ENCODE measurements at places on chromosomes 3 and 15.
A peak's percentile ranks its signal among the peaks of the same experiment; 100 is the strongest.

DNA sequence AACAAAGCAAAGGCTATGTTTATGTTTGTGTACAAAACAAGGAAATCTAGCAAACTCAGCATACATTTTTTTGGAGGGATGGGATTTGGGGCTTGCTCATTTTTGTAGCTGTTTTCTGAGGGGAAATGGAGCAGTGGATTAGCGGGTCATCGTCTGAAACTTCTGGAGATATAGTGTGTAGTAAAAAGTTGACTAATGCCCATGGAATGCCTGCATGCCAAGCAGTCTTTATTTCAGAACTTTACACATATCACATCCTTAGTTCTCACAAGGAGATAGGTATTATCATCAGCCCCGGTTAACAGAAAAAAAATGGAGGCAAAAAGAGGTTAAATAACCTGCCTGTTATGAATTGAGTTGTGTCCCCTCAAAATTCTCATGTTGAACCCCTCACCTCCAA is 47.1 kb downstream of the ATP13A4 start:
- DNase-seq = no peak

DNA sequence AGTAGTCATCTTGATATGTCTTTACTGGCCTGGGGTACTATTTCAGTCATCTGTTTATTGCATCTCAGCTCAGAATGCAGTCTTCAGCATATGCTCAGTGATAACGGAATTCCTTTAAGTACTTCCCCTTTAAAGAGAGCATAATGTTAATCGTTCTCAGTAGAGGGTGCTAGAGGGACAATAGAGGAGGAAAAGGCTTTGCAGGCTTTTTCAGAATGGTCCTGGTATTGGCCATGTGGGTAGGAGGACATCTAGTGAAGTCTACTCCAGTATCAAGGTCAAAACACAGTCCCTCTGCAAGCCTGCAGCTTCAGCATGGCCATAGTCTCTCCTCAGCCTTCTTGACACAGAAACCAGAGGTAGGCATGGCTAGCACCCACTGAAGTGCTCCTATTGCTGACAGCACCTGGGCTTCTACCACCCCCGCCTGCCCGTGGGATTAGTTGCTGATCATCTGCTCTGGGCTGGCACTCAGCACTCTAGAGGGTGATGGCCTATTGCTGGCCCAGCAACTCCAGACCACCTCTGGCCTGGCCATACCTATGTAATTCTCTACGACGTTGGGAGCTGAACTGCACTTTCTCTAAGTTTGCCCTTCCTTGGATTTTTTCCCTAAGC is 65.4 kb downstream of the KCNH8 start:
- no peak for DNase-seq

DNA sequence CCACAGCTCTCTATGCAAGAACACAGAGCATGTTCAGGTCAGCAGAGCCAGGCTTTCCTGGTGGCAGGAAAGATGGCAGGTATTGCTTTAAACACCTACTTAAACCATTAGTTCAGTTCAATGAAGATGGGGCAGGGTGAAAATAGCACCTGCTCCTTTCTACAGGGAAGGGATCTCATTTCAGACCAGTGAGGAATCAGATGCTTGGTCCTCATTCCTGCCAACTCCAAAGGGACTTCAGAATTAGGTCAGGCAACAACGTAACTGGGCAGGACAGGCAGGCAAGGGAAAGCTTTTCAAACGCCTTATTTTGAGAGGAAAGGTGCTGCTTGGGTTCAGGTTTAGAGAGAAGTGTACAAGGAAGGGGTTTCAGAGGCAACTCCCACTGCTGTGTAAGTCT is 12.6 kb upstream of the RPS17 start:
- DNase-seq = peak; percentile 40

DNA sequence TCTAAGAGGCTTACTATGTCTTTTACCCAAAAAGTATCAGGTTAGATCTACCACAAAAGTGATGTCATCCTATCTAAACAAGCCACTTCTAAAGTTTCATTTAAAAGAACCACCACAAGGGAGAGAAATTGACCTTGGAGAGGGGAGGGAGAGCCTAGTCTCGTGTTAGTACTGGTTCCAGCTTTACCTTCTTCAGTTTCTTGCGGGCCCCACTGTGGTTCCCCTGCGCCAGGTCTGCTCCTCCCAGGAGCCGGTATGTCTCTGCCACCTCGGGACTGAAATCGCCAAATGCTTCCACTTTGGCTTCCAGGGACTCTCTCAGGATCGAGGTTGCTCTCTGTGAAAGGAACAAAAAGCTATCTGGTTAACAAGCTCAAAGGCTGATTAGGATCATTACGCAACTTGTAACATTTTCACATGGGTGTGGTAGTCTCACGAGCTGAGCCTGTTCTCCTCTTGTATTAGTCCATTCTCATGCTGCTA is 51.1 kb downstream of the SYNM start:
- no peak for DNase-seq

GRCh38 chr3:73110530-73110929 is 49.1 kb downstream of the EBLN2 start:
- DNase-seq = no peak

GRCh38 chr15:68278595-68279405 is 1.3 kb downstream of the FEM1B start:
- peak; percentile 64 for DNase-seq

- no peak for DNase-seq
Measured at GRCh38 chr3:126364130-126364695, 7.0 kb upstream of the KLF15 start.

- DNase-seq = peak; percentile 24
Measured at GRCh38 chr3:101036213-101036618, 43.0 kb upstream of the ABI3BP start.

DNA sequence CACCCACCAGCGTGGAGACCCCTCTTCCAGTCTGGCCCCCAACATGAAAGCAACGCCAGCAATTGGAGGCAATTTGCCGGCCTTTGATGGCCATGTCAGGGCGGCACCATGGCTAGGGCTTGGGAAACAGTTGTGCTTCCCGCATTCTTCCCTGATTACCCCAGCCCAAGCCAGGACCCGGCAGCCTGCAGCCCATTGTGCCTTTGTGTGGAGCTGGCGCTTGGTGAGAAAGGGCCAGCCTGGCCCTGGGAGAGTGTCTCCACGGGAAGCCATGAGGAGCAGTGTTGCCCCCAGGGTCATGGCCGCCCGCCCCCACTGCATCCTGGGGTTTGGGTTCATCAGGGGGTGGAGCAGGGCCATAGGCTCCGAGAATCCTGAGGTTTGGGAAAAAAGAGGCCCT is 66.0 kb downstream of the DNAJB8 start:
- no peak for DNase-seq

DNA sequence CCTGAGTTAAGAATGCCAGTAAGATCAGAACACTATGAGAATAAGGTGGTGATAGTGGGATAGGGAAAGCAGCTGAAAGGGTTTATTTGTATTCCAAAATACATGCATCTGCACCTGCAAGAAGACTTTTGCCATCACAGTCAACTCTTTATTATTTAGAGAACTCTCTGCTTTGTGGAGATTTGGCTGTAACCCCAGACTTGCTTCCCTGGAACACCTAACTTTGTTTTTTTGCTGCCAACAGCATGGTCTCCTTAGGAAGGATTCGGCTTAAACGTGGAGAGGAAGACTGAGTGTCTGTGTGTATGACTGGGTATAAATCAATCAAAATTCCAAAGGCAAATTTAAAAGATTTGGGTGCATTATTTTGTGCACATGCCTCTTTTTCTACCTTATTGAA is 21.6 kb upstream of the SLITRK3 start:
- DNase-seq = no peak

DNA sequence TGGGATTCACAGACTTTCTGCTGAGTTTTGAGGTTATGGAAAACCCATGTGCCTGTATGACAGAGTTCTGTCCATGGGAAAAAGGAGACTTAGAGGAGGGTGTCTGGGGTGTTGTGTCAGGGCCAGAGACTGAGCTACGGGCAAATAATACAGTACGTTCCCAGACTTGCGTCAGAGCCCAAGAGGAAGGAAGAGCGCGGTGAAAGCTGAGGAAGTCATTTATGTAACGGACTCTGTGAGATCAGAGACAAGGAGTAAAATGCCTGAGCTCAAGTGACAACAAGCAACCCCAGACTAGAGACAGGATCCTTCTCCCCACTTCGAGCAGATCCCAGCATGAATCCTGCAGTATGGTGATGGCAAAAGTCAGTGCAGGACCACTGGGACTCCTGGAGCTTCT is 368.6 kb upstream of the MCTP2 start:
- peak; percentile 11 for DNase-seq

- no peak for DNase-seq
Measured at GRCh38 chr3:184211297-184211696, 18.1 kb upstream of the VWA5B2 start.

GRCh38 chr3:184289426-184289938 is 9.6 kb upstream of the PSMD2 start:
- DNase-seq = no peak

DNA sequence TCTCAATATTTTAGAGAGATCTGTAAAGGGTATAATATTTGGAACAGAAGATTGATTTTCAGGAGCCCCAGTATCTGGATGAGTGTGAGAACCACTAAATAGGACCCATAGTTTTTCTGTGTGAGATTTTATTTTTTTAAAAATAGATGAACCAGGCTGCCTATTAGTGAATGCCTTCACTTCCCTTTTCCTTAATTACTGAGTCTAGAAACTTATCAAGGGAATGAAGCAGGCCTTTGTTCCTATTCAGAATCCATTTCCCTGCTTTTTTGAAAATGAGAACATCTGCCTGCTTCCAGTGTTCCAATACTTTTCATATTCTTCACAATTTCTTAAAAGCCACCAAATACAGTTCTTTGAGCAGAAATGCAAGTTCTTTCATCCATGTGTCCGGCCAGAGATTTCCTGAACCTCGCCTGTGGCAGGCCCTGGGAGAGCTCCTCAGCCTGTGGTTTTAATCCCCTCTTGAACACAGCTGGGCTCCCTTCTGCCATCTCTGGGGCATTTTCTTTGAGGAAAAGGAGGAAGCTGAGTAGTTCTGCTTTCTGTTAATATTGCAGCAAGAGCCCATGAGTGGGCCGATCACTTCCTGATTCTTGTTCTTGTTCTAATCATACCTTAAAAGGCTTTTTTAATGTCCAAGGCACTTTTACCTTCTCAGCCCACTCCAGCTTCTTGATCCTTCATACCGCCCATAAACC is 4.7 kb downstream of the EHD4 start:
- DNase-seq = no peak

- no peak for DNase-seq
Measured at GRCh38 chr15:41894251-41894790, 468 bp upstream of the SPTBN5 start.

DNA sequence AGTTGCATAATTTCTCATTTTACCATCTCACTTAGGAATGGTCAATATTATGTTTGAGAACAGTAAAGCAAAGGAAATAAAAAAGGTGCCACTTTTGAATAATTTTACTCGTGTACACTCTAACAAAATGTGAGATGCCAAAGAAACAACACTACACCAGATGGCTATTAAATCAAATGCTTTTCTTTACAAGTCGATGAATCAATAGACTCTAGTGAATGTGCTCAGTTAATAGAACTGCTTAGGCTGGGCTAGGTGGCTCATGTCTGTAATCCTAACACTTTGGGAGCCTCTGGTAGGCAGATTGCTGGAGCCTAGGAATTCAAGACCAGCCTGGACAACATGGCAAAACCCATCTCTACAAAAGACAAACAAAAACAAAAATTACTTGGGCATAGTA is 87.9 kb downstream of the ZNF609 start:
- DNase-seq = no peak

DNA sequence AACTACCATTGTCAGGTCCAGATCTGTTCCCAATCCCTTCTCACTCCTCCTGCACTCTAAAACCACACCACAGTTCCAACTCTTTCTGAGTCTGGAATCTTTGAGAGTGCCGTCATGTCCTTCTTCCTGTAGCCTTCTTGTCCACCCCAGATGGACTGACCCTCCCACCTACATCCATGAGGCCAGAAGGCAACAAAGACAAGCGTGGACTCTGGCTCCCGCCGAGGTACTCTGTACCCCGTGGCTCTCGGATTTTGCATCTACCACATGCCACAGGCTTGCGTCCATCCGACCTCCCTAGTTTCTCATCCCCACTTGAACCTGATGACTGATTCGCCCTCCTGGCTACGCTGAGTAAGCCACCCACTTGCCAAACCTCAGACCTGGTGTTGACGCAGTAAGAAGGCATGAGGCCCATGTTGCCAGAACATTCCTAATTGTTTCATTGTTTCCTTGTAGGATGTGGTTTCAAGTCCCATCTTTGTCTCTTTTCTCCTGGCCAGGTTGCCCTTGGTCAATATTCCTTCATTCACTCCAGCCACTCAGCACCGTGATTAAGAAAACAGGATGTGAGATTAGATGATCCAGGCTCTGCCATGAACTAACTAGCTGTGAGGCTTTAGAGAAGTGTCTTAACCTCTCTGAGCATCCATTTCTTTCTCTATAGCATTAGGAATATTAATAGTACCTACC is 1.1 kb upstream of the ZBTB38 start:
- DNase-seq = peak; percentile 24

DNA sequence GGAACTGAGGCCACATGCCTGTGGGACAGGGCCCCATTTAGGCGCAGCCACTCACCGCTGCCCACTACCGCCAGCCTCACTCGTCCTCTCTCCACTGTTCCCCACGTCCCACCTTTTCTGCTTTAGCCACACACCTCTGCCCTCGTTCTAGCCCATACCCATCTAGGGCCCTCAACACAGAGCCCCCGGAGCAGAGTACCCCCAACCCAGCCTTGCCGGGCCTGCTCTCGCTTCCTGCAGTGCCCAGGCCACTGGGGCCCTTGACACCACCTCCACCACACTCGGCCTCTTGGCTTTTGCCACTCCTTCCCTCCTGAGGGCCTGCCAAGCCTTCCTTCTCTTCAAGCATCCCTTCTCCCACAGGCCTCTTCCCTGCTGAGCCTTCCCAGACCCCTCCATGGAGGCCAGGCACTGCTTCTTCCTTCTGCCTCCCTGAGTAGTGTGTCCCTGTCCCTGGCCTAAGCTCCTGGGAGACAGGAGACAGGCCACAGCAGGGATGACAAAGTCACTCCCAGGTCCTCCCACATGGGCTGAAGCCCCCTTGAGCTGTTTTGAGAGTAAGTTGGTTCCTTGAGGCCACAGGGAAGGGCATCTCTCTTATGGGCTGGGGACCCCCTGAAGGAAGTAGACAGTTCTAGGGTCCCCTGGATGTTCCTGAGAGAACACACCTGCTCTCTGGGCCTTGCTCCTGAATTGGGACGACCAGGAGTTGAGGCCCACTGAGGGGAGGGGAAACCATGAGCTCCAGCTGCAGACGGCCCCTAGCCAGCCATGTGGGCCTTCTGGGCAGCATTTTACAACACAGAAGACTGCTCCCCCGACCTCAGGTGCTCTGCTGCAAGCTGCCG is 4.4 kb downstream of the PRSS50 start:
- no peak for DNase-seq

DNA sequence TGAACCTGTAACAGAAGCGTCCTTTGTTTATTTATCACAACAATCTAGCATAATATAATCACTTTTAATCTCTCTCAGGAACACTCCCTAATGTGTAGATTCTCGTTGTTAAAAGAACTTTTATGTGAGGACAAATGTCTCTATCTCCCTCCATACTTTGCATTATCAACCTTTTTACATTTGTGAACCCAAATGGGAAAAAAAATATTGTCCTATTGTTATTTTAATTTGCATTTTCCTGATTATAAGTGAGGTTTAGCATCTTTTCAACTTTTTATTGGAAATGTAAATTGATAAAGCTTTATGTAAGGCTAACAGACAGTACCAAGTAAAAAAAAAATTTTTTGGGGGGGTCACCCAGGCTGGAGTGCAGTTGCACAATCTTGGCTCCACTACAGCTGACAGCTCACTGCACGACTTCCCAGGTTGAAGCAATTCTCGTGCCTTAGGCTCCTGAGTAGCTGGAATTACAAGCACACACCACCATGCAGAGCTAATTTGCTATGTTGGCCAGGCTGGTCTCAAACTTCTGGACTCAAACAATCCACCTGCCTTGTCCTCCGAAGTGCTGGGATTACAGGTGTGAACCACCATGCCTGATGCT is 33.0 kb upstream of the DENND4A start:
- DNase-seq = peak; percentile 17

Measured in gastrocnemius medialis (tissue), 4 donors.